GM10248 (cell line): ENCODE measurements at places on chromosomes 1 and 21.
A peak's percentile ranks its signal among the peaks of the same experiment; 100 is the strongest.

GRCh38 chr1:203673550-203674411 lies 47.1 kb downstream of the ATP2B4 start:
- DNase-seq = peak; percentile 33

DNA sequence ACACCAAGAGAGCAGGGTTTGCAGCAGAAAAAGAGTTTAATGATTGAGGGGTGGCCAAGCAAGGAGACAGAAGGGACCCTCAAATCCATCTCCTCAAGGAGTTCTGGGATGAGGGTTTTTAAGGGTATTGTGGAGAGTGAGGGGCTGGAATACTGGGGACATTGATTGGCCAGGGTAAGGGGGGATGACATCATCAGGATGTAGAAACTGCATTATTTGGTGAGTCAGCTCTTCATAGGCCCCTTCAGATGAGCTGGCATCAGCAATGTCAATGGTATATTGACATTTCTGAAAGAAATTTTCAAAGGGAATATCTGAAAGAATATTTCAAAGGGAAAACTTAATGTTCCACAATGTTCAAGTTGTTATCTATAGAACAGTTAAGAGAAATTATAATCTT lies 168.1 kb upstream of the SNX7 start:
- DNase-seq = no peak

- DNase-seq = peak; percentile 83
Measured at GRCh38 chr1:27418326-27419185, 26.1 kb downstream of the GPR3 start.

DNA sequence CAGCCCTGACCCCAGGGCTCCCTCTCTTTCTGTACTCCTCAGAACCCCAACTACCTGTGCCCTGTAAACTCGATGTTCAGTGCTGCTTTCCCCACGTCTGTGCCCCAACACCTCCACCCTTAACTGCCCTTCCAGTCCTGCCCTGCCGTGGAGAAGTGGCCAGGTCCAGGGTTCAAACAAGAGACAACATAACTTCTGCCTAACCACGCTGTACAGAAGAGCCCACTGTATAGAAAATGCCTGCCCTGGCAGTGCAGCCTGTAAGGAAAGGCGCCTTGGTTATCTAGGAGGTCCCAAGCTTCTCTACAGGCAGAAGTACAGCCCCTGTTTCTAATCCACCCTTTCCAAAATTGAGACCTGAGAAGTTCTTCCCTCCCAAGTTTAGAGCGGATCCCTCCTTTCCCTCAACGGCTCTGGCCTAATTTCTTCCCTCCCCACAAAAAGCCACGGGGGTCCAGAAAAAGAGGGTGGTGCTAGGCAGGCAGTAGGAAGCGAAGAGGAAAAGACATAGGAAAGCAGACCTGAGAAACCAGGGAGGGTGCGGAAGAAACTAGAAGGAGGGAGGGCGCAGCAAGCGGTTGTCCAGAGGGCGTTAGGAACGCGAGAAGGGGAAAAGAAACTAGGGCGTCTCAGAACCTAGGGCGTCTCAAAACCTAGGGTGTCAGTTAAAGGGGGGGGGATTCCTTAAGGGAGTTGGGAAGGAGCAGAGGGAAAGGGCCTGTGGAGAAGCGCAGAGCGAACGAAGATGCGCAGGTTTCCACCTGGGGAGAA lies 3.2 kb downstream of the DMRTA2 start:
- no peak for DNase-seq

GRCh38 chr1:182143825-182144645 lies 82.5 kb upstream of the ZNF648 start:
- no peak for DNase-seq

DNA sequence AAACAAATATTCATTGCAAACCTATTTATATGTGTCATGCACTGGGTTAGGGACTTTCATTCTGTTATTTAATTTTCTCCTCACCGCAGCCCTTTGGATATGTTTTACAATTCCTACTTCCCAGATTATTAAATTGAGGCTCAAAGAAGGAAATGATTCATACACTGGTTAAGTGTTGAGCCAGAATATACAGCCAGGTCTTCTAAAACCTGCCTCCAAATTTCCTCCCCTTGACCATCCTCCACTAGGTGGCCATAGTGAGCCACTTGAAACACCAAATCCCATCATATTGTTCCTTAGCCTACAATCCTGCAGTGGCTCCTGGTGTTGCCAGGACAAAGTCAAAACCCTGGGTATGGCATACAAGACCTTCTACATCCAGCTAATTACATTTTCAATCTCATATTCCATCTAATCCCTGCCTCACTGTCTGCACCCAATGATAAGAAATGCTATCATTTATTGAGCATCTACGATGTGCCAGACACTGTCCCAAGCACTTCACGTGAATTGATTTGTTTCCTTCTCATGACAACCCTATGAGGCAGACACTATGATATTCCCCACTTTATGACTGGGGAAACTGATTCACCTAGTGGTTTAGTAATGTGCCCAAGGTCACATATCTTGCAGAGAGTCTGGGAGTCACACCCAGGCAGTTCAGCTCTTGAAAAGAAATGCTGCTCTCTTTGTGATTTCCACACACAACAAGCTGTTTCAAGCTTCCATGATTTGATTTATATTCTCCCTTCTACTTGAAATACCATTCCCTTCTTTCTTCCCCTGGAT lies 23.6 kb upstream of the KIRREL1 start:
- peak; percentile 27 for DNase-seq

- no peak for DNase-seq
Measured at GRCh38 chr1:100931716-100932115, 35.8 kb downstream of the SLC30A7 start.

GRCh38 chr1:67612788-67613241 lies 72.2 kb upstream of the GADD45A start:
- no peak for DNase-seq

DNA sequence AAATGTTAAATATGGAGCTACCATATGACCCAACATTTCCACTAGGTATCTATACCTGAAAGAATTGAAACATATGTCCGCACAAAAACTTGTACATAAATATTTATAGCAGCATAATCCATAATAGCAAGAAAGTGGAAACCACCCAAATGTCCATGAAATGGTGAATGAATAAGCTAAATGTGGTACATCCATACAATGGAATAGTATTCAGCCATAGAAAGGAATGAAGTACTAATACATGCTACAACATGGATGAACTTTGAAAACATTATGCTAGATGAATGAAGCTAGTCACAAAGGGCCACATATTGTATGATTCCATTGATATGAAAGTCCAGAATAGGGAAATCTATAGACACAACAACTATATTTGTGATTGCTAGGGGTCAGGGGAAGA lies 20.0 kb upstream of the BLACAT1 start:
- no peak for DNase-seq

DNA sequence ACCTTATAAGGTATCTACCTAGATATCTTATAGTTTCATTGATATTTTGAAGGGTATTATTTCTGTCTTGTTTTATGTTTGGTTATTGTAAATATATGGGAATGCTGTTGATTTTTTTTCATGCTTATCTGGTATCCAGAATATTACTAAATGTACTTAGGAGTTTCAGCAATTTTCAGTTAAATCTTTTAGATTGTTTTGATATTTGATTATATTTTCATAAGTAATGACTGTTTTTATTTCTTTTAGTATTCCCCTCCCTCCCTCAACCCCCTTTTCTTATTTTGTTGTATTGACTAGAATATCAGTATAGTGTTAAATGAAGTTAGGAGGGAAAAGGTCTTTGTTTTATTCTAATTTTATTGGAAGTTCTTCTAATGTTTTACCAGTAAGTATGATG lies 344.4 kb upstream of the PROX1 start:
- no peak for DNase-seq

DNA sequence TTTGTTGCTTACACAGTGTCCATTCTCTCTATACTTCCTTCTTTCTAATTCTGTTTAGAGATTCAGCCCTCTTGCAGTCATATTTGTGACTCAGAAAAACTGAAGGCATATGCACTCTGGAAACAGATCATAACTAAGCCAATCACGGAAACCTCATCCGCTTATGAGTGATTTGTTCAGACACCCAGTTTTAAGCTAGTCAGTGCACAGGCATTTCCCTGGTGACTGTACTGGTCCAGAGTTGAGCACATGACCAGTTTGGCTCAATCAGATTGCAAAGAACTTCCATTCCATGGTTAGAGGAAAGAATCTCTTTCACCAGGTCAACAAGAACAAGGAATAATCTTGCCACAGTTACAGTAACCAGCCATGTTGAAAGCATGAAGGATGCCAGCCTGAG lies 69.2 kb upstream of the SGIP1 start:
- DNase-seq = no peak

DNA sequence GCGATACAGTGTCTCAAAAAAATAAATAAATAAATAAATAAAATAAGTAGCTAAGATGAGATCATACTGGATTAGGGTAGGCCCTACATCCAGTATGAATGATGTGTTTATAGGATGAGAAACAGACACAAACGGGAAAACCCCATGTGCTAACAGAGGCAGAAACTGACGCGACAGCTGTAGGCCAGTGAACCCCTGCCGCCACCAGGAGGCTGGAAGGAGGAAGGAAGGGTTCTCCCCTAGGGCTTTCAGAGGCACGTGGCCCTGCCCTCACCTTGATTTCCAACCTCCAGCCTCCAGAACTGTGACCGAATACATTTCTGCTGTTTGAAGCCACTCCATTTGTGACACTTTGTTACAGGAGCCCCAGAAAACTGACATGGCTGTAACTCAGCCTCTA lies 38.5 kb downstream of the CHD5 start:
- DNase-seq = peak; percentile 70

GRCh38 chr1:232440325-232441035 lies 189.5 kb downstream of the SIPA1L2 start:
- no peak for DNase-seq

GRCh38 chr1:117232531-117232930 lies 21.8 kb upstream of the VTCN1 start:
- DNase-seq = no peak

GRCh38 chr1:7331926-7332535 lies 439.1 kb upstream of the VAMP3 start:
- DNase-seq = no peak

DNA sequence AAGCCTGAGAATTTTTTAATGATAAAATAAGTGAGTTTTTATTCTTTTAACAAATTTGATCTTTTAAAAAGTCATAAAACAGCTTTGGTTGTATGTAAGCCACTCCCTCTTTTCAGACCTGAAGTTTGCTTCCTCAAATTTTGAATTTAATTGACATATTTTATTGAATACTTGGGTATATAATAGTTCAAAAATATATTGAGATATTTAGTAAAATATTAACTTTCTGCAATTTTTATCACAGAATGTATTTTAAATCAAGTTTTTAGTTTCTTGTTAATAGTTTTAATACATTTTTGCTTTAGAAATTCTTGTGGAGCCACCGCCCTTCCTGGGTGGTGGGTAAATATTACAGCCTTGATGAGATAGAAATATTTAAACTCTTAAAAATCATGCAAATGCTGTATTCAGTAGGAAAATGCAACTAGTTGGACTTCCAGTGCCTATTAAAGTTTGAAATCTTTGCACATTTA lies 867 bp downstream of the PTPRC start:
- DNase-seq = no peak

GRCh38 chr1:154935749-154936554 lies 567 bp downstream of the PMVK start:
- no peak for DNase-seq

GRCh38 chr1:40185951-40186864 lies 25.0 kb downstream of the RLF start:
- peak; percentile 76 for DNase-seq

DNA sequence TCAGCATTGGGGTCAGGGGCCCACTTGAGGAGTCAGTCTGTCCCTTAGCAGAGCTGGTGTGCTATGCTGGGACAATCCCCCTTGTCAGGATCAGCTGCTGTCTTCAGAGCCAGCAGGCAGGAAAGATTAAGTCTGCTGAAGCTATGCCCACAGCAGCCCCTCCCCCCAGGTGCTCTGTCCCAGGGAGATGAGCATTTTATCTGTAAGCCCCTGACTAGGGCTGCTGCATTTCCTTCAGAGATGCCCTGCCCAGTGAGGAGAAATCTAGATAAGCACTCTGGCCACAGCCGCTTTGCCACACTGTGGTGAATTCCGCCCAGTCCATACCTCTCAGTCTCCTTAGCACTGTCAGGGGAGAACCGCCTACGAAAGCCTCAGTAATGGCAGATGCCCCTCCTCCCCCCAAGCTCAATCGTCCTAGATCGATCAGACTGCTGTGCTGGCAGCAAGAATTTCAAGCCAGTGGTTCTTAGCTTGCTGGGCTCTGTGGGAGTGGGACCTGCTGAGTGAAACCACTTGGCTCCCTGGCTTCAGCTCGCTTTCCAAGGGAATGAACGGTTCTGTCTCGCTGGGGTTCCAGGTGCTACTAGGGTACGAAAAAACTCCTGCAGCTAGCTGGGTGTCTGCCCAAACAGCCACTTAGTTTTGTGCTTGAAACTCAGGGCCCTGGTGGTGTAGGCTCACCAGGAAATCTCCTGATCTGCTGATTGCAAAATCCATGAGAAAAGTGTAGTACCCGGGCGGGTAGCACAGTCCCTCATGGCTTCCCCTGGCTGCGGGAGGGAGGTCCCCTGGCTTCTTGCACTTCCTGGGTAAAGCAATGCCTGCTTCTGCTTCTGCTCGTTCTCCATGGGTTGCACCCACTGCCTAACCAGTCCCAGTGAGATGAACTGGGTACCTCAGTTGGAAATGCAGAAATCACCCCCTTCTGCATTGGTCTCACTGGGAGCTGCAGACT lies 25.1 kb upstream of the TP53BP2 start:
- DNase-seq = no peak

DNA sequence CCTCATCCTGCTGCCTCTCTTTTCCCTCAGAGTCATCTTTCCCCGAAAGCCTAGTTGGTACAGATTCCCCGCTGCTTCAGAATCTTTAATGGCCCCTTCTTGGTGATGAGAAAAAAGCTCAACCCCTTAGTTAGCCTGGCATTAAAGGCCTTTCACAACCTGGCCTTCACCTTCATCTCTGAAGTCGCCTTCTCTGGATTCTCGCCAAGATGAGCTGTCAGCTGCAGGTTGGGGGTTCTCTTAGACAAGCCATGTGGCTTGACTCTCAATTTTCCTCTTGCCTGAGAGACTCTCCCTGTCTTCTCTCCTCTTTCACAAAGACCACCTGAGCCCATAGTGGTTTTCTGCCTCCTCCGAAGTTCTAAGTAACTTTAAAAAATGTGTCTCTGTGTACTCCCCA lies 15.5 kb upstream of the DISC1 start:
- DNase-seq = no peak

GRCh38 chr1:155064111-155064831 lies 731 bp downstream of the EFNA4 start:
- DNase-seq = peak; percentile 68
